ENCODE measurements at places on chromosomes 1 and 21.

GRCh38 chr1:165883056-165883455, 55.6 kb downstream of the UCK2 start:
- no peak for DNase-seq

DNA sequence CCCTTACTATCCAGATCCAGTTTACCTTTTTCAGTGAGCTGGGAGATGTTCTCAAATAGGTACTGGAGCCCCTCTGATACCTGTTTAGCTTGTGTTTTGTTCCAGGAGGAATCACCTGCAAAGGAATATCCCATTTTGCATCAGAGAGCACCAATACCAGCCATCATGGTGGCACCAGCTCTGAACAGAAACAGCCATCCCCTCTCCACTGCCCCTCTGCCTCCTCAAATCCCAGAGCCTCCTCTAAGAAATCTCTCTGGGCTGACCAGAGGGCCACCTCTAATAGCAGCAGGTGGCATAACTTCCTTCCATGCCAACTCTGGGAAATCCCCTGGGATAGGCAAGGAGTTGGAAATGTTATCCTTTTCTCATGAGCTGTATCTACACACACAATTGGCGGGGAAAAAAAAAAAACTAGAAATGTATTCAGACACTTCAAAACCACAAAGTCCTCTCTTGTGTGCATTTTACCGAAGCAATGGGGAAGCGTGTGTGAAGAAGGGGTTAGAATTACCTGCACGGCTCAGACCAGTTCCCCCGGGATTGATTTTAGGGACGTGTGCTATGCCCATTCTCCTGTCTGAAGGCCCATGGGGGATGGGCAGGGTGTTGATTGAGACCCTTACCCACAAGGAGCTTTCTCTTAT, 2.4 kb downstream of the PGLYRP4 start:
- DNase-seq, result no peak

DNA sequence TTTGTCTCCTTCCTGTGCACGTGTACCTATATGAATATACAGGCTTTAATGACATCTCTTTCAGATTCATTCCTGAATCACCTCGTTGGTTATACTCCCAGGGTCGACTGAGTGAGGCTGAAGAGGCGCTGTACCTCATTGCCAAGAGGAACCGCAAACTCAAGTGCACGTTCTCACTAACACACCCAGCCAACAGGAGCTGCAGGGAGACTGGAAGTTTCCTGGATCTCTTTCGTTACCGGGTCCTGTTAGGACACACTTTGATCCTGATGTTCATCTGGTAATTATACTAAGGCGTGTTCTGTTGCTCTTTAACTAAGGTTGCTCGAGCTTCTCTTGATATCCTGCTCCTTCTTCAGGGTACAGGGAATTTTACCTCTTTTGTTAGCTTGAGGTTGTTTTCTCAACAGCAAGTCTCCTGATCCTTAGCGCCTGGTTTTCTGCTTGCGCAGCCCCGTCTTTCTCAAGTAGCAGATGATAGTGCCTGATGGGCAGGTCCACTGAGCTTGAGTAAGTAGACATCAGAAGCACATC, 55.1 kb downstream of the SLC22A15 start:
- DNase-seq, result no peak

GRCh38 chr1:44288883-44289282, 66.2 kb downstream of the ERI3 start:
- no peak for DNase-seq

DNA sequence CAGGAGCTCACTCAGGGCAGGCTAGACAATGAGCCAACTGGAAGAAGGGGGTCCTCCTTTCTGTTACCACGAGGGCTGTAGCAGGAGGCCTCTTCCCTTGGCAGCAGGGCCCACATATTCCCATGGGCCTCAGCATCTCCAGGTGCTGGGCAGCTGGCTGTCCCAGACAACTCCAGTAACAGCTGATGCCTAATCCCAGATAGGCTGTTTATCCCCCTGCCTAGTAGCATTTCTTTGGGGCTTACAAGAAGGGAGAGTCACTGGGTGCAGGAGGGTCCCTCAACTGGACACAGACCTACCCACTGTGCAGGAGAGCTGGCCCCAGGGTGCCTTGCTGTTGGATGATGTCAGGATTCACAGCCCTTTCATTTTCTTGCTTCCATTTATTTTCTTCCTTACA, 278.2 kb downstream of the DSCAM start:
- no peak for DNase-seq

DNA sequence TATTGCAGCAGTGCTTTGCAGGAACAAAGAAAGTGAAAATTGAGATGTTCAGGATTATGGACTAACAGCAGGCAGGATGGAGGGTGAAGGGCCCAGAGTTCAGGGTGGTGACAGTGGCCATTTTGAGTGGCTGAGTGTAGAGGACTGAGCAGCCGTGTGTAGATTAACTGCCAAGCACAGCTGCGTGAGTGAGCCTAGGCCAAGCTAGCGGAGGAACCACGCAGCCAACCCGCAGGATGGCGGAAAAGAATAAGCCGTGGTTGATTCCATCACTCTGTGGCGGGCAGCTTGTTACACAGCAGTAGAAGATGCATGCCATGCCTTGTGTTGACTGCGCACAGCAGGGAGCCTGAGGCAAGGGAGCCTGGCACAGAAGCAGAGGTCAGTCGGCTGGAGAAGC, 102.5 kb upstream of the KIF26B start:
- DNase-seq, result no peak

DNA sequence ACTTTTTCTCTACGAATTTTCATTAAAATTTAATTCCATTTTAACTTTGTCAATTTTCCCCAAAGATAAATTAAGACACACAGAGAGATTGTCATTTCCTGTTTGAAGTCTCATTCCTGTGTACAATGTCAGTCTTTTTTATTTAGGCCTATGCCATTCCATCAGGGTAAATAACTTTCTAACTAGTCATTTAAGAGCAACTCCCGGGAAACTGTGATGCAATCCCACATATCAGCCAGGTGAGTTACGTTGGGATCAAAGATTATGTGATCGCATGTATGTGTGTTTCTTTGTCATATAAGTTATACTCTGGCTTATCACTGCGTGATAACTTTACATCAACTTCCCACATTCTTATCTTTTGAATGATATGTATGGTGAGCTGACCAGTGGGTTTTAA, 86.1 kb upstream of the S1PR1 start:
- DNase-seq, result no peak

DNA sequence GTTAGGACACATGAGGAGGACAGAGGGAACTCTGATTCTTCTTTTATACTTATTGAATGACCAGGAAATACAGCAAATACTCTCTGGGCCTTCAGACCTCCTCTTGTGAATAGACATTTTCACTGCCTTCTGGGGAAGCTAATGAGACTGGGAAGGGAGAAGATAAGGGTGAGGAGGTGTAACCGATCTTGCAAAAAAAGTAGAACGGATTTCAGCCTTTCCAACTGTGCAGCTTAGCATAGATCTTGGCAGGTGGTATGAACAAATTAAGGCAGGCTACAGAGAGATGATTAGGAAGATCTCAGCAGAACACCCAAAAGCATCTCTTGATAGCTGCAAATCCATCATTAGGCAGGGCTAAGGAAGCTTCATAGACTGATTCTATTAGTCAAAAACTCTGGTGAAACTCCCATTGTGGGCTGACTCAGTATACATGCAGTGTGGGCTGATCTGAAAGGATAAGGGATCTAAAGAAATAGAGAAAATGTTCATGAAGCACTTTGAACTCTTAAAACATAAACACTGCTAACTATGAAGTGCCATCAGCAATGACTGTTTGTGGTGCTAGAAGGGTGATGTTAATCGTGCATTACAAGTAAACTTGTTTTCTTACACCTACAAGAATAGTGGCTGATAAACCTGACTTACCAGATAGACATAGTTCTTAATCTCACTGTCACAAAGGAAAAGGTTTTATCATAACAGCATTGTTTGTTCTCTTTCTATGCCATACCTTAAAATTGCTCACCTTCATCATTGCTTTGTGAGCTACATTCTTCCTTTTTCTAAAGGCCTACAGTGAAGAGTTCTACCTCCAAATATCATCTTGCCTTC, 85.5 kb upstream of the PALMD start:
- no peak for DNase-seq

GRCh38 chr1:166721145-166721544, 118.1 kb upstream of the POGK start:
- DNase-seq, result no peak

DNA sequence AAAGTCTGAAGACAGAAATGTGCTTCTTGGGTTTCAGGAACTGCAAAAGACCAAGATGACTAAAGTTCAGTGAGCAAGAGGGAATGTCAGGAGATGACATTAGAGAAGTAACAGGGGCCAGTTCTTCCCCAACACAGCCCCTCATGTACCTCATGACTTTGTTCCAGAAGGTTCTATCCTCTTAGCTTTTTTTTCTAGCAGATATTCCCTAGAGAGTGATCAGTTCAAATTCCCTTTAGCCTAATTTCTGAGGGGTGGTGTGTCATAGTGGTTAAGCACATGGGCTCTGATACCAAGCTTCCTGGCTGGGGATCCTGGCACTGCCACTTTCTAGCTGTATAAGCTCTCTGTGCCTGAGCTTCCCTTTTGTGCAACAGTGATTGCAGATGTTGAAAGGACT, 108.0 kb downstream of the LBR start:
- DNase-seq, result no peak

DNA sequence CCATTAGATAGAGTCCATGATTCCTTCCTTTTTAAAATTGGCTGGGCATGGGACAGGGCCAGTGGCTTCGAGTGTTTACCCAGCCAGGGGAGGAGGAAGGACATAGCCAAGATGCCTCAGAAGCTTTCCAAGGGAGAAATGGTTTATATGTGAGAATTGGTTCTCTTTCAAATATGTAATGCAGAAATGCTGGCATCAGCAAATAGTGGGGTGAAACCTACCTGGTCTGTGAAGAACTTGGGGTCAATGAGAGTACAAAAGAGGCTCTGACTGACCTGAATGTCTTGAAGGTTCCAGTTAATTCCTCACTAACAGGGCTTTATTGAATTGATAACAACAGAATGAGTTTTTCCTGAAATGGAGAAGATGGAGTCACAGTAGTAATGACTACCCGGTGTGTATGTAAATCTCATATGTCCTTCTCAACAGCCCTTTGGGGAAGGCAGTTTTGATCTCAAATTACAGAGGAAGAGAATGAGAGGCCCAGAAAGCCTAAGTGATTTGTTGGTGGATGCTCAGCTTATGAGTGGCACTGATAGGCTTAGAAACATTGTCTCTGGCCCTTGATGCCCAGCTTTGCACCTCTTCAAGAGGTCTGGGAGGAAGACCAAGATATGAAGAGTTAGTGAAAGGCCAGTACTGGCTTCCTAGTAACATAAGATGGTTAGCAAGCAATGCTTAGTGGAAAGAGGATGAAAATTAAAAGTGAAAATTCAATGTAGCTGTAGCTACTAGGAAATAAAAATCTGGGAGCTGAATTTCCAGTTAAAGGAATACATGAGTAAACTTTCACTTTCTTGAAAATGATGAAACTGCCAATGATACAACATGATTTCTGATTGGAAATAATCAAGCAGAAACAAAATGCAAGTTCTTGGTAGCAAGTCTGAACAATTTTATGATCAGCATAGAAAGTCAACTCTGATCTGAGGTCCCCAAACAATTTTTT, 2.7 kb downstream of the ATF3 start:
- no peak for DNase-seq

All from stimulated activated CD8-positive, alpha-beta memory T cell treated with anti-CD3 and anti-CD28 coated beads, Interleukin-12 subunit alpha, Interleukin-12 subunit beta, amount 100 ng/mL, for 1 hour (primary cell).